Calu3 (cell line): ENCODE measurements at places on chromosomes 16 and 17. TPM values are rescaled to one million over a fixed set of nuclear protein-coding genes. Genes with fewer than 3 reads are reported as not detected.

DNA sequence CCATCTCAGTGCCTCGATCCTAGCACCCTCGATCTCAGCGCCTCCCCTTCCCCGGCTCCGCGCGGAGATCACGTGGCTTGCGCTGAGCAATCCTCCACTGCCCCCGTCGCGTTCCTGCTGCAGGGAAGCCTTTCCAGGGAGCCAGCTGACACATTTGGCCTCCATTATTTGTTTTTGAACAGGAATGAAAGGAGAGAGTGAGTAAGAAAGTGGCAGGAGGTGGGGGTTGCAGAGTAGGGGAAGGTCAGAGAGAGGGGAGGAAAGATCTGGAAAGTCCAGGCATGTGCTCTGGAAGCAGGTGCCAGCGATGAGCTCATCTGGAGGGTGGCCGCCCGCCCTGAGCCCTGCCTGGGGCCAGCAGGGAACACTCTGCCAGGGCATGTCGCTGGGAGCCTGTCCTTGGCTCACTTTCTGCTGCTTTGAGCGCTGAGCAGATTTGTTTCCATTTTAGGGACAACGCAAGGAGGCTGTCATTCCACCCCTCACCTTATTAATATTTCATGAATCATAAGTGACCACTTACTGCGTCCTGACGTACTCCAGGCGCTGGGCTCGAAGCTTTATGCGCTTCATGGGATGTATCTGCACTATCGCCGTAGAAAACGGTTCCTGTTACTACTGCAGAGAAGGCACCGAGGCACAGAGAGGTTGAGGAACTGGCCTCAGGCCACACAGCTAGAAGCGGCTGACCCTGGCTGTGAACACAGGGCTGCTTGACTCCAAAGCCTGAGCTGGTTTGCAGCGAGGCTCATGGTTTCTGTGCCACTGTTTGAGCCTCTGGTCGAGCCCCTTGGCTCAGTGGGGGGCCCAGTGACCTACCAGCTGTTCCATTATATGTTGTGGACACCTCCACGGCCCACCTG is 283.1 kb downstream of the SEC14L1 start:
- no peak overlapping the region for H3K27ac ChIP-seq
- H3K4me1 ChIP-seq, result peaks cover 25% of the 10 kb centered on the region
- H3K4me3 ChIP-seq, result no peak overlapping the region
- peaks cover 33% of the 10 kb centered on the region for H3K36me3 ChIP-seq
- DNase-seq, result no peak

GRCh38 chr17:28125526-28126378 is 83.3 kb downstream of the NLK start:
- peaks cover 35% of the 10 kb centered on the region for H3K4me1 ChIP-seq
- no peak for DNase-seq
- H3K36me3 ChIP-seq, result peaks cover 5% of the 10 kb centered on the region
- H3K27me3 ChIP-seq, result no peaks in the 10 kb centered on the region

Gene SRCIN1
- total RNA-seq, result 46.6 and 46.7 TPM in 2 replicates

Gene KRTAP4-9
- total RNA-seq, result not detected in 2 replicates

GRCh38 chr17:19306160-19307111 is 56.1 kb downstream of the B9D1 start:
- no peaks in the 10 kb centered on the region for H3K27me3 ChIP-seq
- no peak overlapping the region for H3K27ac ChIP-seq
- no peak for DNase-seq
- no peak overlapping the region for H3K4me3 ChIP-seq
- H3K4me1 ChIP-seq, result no peaks in the 10 kb centered on the region
- peaks cover 5% of the 10 kb centered on the region for H3K36me3 ChIP-seq

Gene TAX1BP3
- 63.9 and 66.1 TPM in 2 replicates for total RNA-seq

GRCh38 chr16:8882041-8882617 is at the start of gene LITAFD:
Gene LITAFD, plus strand, starts transcription at chr16:8882351. Its CDS starts 2,005 bp downstream, at chr16:8884356.
- H3K27ac ChIP-seq, result no peak within 1 kb of the TSS
- no peak for DNase-seq
- H3K27me3 ChIP-seq, result no peaks in the 10 kb centered on the region
- H3K4me1 ChIP-seq, result peaks cover 41% of the 10 kb centered on the region

Gene TIMP2
- 246 and 262 TPM in 2 replicates for total RNA-seq

GRCh38 chr17:16953347-16953746 is 18.6 kb downstream of the TNFRSF13B start:
- H3K36me3 ChIP-seq, result no peaks in the 10 kb centered on the region
- no peak overlapping the region for H3K4me3 ChIP-seq
- H3K27me3 ChIP-seq, result peaks cover 52% of the 10 kb centered on the region
- no peaks in the 10 kb centered on the region for H3K4me1 ChIP-seq
- no peak overlapping the region for H3K27ac ChIP-seq

DNA sequence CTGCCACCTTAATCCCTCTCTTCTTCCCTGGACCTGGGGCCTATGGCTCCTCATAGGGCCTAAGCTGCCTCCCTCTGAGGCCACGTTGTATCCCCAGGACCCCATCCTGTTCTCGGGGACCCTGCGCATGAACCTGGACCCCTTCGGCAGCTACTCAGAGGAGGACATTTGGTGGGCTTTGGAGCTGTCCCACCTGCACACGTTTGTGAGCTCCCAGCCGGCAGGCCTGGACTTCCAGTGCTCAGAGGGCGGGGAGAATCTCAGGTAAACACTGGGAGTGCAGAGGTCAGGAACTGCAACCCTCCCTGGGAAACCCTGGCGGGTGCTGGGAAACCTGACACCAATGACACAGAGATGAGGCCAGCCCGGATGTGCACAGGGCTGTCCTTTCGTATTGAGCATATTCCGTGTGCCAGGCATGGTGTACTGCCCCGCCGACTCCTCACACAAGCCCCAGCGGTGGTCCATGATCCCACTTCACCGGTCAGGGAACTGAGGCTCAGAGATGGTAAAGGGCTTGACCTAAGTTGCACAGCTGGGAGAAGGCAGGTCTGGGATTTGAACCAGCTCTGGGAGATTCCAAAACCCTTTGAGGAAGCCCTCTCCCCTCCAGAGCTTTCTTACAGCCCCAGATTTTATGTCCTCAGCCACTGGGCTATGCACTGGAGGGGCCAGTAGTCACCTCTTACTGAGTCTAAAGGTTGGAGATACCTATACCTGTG is 22.9 kb downstream of the ANKRD40 start:
- DNase-seq, result peak; percentile 48
- H3K27ac ChIP-seq, result no peak overlapping the region
- no peaks in the 10 kb centered on the region for H3K27me3 ChIP-seq
- no peak overlapping the region for H3K4me3 ChIP-seq

Gene VASN
- 18.1 and 22.4 TPM in 2 replicates for total RNA-seq

DNA sequence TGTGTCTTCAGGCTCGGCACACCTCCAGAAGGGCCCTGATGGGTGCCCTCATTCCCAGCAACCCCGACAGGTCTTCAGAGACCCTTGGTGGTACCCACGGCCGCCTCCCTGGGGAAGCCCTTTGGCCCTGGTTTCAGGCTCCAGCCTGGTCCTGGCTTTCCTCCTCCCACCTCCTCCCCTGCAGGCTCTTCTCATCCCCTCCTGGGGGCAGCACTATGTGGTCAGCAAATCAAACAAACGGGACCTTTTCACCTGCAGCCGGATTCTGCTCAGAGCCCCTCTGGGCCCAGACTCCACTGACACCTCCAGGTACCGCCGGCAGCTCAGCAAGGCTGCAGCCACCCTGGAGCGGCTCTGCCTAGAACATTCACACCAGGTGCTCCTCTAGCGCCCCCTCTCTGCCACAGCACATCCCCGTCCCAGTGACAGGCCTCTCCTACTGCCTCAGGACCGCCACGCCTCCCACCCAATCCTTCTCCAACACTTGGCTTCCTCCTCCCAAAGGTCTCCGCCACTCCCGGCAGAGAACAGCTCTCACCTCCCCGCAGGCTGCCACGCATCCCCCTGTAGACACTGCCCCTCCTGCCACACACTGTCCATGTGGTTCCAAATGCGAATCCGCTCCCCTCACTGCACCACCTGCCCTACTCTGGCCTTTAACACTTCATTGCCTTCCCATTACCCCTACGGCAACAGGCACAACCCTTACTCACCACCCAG is 12.0 kb downstream of the CORO7 start:
- no peak overlapping the region for H3K4me3 ChIP-seq
- H3K27ac ChIP-seq, result peak overlapping the region; percentile 42
- H3K36me3 ChIP-seq, result peaks cover 36% of the 10 kb centered on the region
- peak; percentile 65 for DNase-seq
